ENCODE measurements at places on chromosomes 1 and 21.

DNA sequence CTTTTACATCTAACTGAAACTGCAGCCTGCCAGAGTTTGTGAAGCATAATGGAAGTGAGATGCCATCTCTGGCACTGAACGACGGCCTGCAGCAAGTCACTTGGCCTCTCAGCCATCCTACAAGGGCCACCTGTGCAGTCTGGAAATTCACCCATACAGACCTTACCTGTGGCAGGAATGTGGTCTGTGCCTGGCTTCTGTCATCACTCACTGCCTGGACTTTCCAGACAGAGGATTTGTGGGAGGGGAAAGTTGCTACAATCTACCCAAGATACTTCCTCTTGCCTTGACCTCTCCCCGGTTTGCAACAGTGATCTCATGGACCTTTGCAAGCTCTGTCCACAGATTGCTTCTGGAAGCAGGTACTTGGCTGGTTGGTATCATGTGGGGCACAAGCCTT lies 58.4 kb upstream of the ATP1B1 start:
- no peak for DNase-seq

- no peak for DNase-seq
Observed at GRCh38 chr1:94542088-94542870, 720 bp upstream of the F3 start.

DNA sequence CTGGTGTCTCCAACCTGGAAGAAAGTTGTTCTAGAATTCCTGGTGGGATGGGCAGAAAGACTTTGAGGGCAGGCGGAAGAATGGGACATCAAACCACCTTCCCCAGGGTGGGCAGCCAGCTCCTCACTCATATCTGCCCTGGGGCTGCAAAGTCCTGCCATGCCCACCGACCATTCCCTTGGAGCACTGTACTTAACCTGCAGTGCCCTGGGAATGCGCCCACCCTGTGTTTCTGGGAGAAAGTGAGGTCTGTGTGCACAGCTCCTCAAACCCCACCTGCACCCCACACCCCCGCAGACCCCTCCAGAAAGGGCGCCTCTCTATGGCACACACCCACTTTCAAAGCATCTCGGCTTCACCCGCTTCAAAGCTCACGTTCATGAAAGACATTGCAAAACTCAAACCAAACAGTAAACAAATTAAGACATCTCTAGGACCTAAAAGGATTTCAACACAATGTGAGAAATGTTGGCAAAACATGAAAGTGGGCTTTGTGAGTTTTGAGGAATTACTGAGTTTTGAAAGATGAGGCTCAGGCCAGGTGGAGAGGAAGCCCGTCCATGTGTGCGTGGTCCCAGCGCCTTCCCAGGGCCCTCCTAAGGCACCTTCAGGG lies 25.1 kb downstream of the KRTAP10-1 start:
- no peak for DNase-seq

- no peak for DNase-seq
Observed at GRCh38 chr1:73161418-73161817, 879.1 kb upstream of the NEGR1 start.

- DNase-seq = no peak
Observed at GRCh38 chr1:243748706-243749283, 101.2 kb downstream of the AKT3 start.

GRCh38 chr1:26305667-26306289 lies 658 bp downstream of the UBXN11 start:
- no peak for DNase-seq

GRCh38 chr1:100456880-100457279 lies 81.1 kb upstream of the GPR88 start:
- DNase-seq = no peak

DNA sequence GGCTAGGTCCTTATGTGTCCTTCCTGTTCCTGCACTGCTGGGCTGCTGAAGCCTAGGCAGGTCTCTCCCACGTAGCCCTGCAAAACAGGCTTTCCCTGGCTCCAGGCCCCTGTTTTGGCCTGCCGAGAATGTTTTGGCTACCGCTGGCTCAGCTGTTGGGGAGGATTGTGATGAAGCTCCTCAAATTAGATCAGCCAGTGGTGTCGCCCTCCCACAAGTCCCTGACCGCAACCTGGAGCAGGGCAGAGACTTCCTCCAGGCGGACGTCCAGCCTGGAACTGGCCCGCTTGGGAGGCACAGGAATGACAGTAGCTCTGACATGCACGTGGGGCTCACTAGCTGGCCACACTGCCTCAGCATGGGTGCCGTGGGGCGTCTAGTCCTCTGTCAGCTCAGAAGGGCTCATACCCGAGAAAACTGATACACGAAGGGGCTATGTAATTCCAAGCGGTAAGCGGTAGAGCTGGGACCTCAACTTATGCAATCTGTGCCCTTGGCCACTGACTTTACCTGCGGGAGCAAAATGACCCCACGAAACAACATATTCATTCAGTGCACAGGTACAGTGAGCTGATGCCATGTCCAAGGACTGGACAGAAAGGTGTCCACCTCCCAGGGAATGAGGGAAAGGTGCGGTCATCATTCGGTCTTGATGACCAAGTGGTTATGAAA lies 26.6 kb downstream of the DHRS3 start:
- no peak for DNase-seq

GRCh38 chr1:51997974-51998382 lies 7.5 kb upstream of the RAB3B start:
- DNase-seq = no peak

DNA sequence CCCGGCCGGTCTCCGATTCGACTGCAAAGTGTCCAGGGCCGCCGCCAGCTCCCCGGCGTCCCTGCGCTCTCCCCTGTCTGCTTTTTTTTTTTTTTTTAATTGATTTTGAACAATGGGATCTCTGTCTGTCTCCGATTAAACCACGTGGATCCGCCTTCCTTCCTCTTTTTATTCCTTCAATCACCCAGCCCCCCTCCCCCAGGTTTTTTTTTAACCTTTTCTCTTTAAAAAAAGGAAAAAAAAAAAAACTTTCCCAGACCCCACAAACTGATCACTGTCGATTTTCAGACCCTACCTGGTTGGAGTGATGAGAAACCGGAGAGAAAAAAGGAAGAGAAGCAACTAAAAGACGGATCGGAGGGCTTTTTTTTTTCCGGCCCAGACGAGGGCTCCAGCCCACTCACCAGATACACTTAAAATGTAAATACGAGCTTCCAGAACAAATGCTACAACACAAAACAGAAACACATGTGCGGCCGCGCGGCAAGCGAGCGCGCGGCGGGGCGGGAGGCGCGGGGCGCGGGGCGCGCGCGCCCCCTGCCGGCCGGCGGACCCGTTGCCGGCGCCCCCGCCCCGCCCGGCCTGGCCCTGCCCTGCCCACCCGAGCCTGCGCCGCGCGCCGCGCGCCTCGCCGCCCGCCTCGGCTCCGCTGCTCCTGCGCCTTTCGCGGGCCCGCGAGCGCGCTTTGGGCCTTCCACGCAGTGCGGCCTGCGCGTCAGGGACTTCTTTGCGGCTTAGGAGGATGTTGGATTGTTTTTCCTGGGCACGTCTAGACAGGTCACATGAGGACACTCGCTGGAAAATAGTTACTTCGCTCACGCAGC lies at the start of gene RCC2:
Gene RCC2 (minus strand): TSS at position 428 of the 824 bp plus-strand sequence. CDS start 1,163 bp downstream, outside the sequence.
- DNase-seq = peak; percentile 57

- no peak for DNase-seq
Observed at GRCh38 chr21:37339552-37339939, 27.0 kb upstream of the DYRK1A start.

- DNase-seq = no peak
Observed at GRCh38 chr1:182761396-182762395, 27.9 kb upstream of the NPL start.

GRCh38 chr1:230913496-230913895 lies 45.2 kb upstream of the C1orf198 start:
- DNase-seq = no peak

GRCh38 chr1:56098946-56099345 lies 480.4 kb downstream of the PLPP3 start:
- DNase-seq = no peak

DNA sequence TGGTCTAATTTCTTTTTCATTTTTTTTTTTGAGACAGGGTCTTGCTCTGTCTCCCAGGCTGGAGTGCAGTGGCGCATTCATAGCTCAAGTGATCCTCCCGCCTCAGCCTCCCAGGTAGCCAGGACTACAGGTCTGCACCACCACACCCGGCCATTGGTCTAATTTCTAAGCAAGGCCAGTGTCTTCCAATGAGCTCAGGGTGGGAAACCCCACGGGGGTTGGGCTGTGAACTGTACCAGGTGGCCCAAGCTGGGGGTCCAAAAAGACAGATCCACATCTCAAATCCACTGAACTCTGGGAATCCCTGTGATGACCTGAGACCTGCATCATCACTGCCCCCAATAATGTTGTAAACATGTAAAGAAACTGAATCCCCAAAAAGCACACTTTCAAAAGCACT lies 79.5 kb downstream of the BCAR3 start:
- DNase-seq = no peak

DNA sequence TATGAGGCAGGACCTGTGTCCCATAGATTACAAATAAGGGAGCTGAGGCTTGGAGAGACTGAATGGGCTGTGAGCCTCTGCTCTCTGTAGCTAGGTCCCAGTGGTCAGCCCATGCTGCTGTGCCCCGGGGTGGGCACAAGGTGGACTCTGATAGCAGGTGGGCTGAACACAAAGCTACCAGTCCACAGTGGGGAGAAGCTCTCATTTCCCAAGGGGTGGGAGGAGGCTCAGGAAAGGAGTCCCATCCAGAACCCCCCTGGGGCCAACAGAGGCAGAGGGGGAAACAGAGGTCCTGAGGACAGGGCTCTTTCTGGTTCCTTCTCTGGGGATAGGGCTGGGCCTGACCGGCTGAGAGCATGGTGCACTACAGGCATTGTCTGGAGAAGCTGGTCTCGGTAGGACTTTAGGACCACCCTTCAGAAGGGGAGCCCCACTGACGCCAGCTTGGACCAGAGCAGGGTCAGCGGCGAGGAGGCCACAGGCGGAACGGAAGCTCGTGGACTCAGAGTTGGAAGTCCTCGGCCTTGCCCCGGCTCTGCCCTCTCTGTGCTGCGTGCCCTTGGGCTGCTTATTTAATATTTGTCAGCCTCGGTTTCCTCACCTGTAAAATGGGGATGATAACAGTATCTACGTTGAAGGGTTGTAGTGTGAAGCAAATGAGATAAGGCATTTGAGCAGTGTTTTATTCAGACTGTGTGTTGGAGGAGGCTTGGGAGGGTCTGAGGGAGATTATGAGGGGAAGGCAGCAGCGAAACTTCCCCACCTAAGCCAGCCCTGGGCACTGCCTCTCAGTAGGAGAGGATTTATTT lies 26.6 kb downstream of the SDE2 start:
- no peak for DNase-seq

- no peak for DNase-seq
Observed at GRCh38 chr1:238099871-238100270, 209.1 kb upstream of the ZP4 start.

DNA sequence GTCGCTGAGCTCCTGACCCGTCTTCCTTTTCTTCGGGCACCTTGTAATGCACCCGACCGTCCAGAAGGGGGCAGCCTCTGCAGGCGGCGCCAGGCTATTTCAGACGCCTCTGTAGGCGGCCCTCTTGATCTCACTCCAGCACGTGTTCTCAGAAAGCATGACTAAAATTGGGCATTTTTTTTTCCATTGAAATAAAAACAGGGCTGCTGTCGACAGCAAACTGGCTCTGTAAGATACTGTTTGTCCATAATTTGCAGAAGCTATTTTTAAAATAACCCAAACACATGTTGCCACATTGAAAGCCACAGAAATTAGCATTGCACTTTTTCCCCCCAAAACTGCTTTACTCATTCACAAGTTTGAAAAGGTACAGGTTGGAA lies 78.0 kb downstream of the STUM start:
- DNase-seq = peak; percentile 69

- DNase-seq = no peak
Observed at GRCh38 chr1:238628110-238628509, 737.4 kb upstream of the ZP4 start.

DNA sequence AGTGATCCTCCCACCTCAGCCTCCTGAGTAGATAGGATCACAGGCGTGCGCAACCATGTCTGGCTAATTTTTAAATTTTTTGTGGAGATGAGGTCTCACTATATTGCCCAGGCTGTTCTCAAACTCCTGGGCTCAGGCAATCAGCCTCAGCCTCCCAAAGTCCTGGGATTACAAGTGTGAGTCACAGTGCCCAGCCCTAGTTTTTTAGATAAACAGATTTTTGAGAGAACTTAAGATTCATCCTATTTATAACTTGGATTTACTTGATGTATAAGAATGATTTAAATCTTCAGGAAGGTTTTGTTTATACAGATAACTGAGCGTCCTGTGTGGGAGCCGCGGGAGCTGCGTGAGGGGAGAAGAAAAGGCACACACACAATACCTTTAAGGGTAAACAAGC lies 26.2 kb downstream of the HEYL start:
- no peak for DNase-seq

- DNase-seq = peak; percentile 18
Observed at GRCh38 chr1:223712194-223712849, at the start of gene CAPN2. CAPN2 (plus strand) TSS chr1:223712539; CDS start chr1:223712641, 102 bp downstream.

GRCh38 chr1:16176653-16177052 lies 20.8 kb upstream of the EPHA2 start:
- DNase-seq = no peak

GRCh38 chr1:94856004-94856403 lies 35.8 kb downstream of the SLC44A3 start:
- DNase-seq = no peak

GRCh38 chr21:44885615-44886014 lies 12.1 kb upstream of the PTTG1IP start:
- DNase-seq = no peak

- DNase-seq = no peak
Observed at GRCh38 chr1:54365847-54366246, 40.3 kb downstream of the SSBP3 start.
